ENCODE measurements at places on chromosomes 4 and X.

DNA sequence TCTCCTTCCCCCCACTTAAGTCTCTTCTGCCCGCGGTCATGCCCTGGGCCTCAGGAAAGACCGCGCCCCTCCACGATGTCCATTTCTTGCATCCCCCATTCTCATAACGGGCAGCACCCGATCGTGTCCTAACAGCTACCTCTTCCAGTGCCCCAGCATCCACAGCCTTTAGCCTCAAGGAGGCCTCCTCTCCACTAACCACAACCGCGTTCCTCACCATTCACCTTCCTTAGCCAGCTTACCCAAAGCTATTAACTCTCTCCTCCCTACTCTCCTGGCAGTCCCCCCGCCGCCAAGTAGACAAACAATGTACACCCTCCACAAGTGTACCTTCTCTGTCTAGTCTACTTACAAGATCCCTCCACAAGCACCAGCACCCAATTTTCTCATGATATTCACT lies 58.6 kb upstream of the PAGE5 start:
- no peak for DNase-seq

GRCh38 chr4:71107726-71108125 lies 114.3 kb downstream of the DCK start:
- no peak for DNase-seq

- peak; percentile 10 for DNase-seq
Measured at GRCh38 chr4:176377780-176378179, 58.0 kb downstream of the SPCS3 start.

DNA sequence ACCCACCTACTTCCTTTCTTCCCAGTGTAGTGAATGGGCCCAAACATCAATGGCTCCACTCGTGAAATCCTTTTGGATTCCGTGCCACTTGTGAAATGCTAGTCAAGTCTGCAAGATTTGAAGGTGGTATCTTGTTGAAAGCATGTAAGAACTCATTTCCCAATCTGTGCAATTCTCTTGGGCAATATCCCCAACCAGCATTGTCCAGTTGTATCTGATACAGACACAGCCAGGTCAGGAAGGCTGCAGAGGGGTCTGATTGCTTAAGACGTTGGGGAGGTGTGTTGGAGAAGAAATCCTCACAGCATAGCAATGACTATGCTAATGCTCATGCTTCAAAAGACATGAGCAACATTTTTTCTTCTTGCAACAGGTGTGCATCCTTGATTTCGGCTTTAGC lies 164.8 kb downstream of the VEGFC start:
- no peak for DNase-seq

- DNase-seq: no peak
Measured at GRCh38 chr4:17647927-17648326, 33.5 kb downstream of the MED28 start.

- DNase-seq: no peak
Measured at GRCh38 chr4:147110473-147111367, 165.1 kb upstream of the TTC29 start.

DNA sequence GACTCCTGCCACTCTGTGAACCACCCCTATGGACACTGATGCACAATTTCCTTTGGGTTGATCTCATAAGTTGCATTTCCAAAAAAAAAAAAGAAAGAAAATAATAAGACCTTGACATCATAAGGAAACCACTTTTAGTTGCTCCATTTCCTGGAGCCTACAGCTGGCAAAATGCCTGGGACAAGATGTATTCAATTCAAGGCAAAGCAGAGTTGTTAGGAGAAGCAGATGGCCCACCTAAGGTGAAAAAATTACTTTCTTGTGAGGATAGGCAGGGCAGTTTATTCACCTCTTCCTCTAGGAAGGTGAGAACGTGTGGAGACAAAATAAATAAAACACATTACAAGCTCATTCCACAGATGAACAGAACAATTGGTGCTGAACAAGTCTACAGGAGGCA lies 14.1 kb upstream of the SCRG1 start:
- no peak for DNase-seq

DNA sequence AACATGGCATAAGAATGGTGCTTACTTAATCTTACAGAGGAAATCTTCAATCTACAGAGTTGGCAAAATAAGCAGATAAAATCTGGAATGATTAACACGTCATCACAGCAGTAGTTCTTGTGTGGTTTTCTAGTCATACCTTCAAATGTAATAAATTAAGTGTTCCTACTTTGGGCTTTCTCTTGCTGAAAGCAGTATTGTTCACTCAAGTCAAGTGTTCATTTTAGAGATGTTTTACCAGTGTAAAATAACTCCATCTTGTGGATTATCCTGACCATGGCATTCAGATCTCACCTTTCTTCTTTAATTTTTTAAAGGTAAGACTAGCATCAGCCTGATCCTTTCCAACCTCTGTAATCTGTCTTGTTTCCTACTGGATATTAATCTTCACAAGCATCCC lies 72.9 kb downstream of the ADAMTS3 start:
- no peak for DNase-seq

- no peak for DNase-seq
Measured at GRCh38 chrX:130467936-130468335, 66.1 kb downstream of the RBMX2 start.

DNA sequence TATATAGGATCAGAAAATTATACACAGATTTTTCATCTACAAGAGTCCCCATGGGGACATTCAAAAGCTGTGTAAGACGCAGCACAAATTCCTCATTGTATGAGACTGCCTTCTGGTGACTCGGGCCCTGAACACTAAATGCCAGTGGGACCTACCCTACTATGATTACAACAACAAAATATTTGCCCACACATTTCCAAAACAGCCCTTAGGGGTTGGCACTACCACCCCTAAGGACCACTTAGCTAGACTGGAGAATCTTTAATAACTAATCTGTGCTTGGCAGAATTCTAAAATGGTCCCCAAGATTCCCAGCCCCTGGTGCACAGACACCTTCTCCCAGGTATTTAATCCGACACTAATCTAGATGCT lies 29.1 kb downstream of the UCHL1 start:
- DNase-seq: no peak

DNA sequence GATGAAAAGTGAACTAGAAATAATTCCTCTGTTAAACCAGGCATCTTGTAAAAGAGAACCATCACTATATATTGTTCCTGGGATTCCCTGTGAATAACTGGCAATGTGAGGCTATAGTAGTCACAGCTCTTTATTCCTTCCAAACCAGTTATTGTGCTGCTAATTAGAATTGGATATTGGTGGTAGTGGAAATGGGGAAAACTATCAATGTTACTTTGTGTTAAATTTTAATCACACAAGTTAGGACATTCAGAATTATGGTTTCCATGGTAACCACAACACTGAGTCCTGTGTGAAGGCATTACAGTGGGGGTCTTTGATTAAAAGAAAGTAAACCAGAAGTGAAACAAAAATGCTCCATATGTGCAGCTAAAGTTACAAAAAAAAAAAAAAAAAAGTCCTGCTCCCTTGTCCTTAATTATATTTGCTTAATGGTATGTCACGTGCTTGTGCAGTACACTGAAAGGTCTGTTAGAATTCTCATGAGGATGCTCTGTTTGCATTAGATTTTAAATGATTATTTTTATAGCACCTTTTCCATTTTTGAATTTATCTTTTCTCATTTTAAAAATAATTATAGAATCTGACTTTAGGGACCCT lies 200.4 kb downstream of the ADGRL3 start:
- no peak for DNase-seq

- no peak for DNase-seq
Measured at GRCh38 chr4:19205853-19206252, 1045.9 kb upstream of the SLIT2 start.

DNA sequence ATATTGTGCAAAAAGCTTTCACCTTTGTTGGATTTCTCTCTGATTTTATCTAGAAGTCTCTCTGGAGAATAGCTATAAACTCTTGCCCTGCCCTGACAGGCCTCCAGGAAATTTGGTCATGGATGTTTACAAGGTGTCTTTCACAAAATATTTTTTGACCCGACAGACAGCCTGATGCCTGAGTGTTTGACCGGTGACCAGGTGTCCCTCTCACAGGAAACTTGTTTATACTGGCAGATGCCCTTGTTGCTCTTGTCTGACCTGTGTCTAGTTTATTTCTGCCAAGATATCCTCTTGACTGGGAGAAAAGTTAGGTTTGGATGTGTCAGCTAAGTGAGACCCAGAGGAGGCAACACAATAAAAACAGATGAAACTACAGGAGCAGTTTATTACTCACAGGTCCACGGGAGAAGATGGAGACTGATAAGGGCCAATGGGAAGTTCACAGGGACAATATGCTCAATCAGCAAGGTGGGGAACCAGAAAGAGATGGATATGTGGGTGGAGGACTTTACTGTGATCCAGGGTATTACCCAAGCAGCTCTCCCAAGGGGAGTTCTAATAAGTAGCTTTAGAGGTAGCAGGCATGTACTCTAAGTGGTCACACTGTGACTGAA lies 243.3 kb downstream of the ARAP2 start:
- no peak for DNase-seq

GRCh38 chrX:21374994-21375707 lies 933 bp downstream of the CNKSR2 start:
- DNase-seq: peak; percentile 19
